ENCODE measurements at places on chromosomes 5 and 9.

- no peak for DNase-seq
These were observed 1.6 kb downstream of the NINJ1 start for GRCh38 chr9:93132287-93132927.

- no peak for DNase-seq
These were observed at the start of the genes BHMT2 and DMGDH for GRCh38 chr5:79069488-79070349. TSS of gene BHMT2 (plus strand) at chr5:79069767. CDS start at chr5:79069783, 16 bp downstream. TSS of gene DMGDH (minus strand) at chr5:79069674. CDS start at chr5:79069620, 54 bp downstream.

DNA sequence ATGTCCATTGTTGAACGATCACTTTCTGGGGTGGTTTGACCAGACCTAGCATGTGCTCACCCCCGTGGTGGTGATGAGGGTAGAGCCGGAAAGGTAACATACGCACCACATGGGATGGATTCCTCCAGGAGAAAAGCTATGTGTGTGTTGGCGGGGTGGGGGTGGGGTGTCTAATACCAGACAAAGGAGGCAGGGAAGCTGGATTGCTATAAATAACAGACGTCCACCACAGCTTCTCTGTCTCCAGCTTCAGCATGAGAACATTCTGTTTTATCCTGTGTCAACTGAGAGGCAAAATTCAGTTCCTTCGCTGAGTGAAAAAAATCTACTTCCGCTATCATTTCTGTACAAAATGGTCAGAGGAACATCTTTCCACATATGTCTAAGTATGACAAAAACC, 151.0 kb downstream of the PCSK1 start:
- no peak for DNase-seq

DNA sequence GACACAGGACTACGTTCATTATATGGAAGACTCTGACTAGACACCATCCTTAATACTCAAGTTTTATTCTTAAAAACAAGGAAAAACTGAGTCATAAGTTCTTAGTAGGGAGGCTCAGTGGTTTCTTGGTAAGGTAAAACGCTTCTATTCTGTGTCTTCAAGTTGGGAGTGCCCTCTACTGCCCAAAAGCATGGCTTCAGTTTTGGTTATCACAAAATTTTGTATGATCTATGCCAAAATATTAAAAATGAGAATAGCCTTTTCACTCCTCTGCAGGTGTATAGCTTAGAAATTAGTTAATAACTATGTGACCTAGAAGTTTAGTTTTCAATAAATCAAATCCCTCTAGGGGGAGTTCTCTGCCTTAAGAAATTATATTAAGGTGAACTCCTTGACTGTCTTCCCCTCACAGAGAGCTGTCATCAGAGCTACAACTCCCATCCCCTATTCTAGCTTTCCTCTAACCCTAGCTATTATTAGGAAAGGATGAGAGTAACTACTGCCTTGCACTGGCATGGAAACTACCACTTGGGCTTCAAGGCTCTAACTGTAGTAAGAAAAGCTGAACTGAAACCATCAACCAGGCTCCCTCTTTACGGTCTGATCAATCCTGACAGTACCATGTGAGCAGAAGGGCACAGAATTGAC, 189.7 kb downstream of the GNAQ start:
- no peak for DNase-seq

- DNase-seq = no peak
These were observed 61.2 kb downstream of the TMEM232 start for GRCh38 chr5:110665184-110665726.

GRCh38 chr5:107533910-107534876, 136.5 kb downstream of the EFNA5 start:
- DNase-seq = no peak

All from activated T-cell treated with anti-CD3 and anti-CD28 coated beads for 4 hours (primary cell).